ENCODE measurements at places on chromosomes 5 and 9. TPM values are rescaled to one million over a fixed set of nuclear protein-coding genes. Genes with fewer than 3 reads are reported as not detected.

- DNase-seq: no peak
- H3K27me3 ChIP-seq: peaks cover 31% of the 10 kb centered on the region
Observed at GRCh38 chr5:95959888-95960666, 1.6 kb downstream of the ELL2 start.

GRCh38 chr9:26801772-26802171, 90.8 kb downstream of the CAAP1 start:
- H3K27ac ChIP-seq: no peak overlapping the region
- no peaks in the 10 kb centered on the region for H3K27me3 ChIP-seq
- H3K4me3 ChIP-seq: no peak overlapping the region
- H3K4me1 ChIP-seq: no peaks in the 10 kb centered on the region

DNA sequence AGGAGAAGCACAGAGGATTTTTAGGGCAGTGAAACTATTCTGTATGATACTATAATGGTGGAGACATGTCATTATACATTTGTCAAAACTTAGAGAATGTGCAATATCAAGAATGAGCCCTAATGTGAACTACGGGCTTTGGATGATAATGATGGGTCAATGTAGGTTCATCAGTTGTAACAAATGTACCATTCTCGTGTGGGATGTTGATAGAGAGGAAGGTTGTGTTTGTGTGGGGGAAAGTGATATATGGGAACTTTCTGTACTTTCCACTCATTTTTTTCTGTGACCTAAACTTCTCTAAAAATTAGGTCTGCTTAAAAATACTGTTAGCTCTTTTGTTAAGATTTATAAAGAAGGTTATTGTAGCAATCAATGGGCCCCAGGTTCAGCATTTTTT, 138.9 kb downstream of the SPATA31D1 start:
- no peak for DNase-seq
- no peaks in the 10 kb centered on the region for H3K36me3 ChIP-seq
- H3K27ac ChIP-seq: no peak overlapping the region
- no peak overlapping the region for H3K4me3 ChIP-seq

ALDH1B1 gene
- polyA plus RNA-seq: 14.2 TPM

All from immature natural killer cell (primary cell).